ENCODE measurements at places on chromosomes 1 and 21.

DNA sequence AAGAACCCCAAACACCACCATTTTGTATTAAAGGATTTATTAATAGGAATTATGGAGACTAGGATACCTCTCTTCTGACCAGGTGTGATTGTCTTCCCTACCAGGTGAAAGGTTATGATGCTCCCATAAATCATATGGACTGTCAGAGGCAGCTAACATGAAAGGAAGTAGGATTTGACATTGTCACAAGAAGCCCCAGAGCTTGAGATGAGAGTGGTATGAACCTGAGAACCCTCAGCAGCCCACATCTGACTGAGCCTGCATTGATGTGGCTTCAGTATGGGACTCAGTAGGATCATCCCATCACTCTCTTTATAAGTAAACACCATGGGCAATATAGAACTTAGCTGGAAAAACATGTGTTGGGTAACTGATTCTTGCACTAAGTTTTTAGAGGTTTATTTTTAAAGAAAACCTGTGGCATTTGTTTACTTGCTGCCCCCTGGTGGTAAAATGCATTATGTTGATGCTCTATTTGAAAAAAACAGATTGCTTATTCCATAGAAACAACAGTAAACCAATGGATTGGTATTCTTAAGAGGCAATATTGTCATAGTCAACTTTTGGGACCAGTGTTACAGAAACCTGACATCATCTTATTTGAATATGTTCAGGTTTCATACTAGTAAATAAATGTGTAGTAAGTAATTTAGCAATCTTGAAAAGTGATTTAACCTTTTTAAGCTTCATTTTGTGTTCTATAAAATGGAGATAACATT is 16.6 kb upstream of the CACYBP start:
- DNase-seq, result peak; percentile 16

GRCh38 chr1:115056395-115056798 is 26.8 kb downstream of the TSHB start:
- DNase-seq, result no peak

GRCh38 chr1:15124362-15125100 is 29.0 kb upstream of the TMEM51 start:
- DNase-seq, result no peak

GRCh38 chr1:151001602-151002001 is 5.1 kb downstream of the MINDY1 start:
- DNase-seq, result no peak

DNA sequence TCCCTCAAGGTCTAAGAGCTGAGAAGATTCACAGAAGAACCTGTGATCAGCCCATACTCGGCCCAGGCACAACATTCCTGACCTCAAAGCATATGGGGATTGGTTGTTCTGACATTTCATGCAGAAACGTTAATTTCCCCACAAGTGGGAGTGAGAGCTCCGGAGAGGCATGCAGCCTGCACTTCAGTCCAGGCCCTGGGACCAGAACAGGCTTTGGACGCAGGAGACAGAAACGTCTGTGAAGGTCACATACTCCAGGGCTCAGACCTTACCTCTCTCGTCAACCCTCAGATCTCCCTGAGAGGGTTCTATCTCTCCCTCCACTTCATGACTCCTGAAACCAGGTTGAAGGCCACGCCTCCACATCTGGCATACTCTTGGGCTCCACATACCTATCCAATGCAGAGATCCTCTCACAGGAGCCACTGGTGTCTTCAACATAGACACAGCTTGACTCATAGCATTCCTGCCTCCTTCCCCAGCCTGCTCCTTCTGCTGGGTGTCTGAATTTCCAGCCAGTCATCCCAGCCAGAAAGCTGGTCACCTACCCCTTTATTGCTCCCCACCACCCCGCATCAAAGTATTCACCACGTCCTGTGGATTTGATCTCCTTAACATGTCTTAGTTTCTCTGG is 149.2 kb downstream of the OMA1 start:
- DNase-seq, result no peak

DNA sequence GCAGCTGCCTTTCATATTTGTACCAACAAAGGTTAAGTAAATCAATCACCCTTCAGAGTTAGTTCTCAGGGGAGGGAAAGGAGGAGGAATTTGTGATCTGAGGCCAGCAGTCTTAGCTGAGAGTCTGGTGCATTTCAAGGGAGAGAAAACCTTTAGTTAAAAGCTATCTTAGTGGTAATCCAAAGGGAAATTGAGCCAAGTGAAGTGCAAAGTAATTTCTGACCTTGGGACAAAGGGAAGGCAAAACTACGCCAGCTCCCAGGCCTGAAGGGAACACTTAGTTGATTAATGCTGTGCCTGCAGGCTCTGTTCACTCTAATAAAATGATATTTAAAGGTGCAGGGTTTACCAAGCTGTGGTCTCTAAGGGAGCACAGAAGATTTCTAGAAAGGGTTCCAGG is 23.1 kb upstream of the FMOD start:
- DNase-seq, result no peak

GRCh38 chr1:70085521-70085920 is 119.9 kb downstream of the LRRC40 start:
- no peak for DNase-seq

DNA sequence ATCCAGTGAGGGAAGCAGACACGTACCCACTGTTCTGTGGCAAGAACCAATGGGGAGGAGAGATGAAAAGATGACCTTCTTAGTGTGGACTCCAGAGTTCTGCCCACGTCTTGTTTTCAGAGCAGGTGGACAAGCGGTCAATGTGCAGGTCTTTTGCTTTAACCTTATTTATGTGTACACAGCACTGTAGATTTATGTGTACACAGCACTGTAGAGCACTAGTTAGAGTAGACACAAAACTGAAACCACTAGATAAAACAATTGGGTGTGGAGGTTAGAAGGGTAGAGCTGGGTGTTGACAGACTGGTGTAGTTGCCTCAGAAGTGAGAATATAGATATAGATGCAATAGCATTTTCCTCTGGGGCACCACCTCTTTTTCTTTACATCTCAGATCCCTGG is 150.0 kb downstream of the MAGI3 start:
- no peak for DNase-seq

DNA sequence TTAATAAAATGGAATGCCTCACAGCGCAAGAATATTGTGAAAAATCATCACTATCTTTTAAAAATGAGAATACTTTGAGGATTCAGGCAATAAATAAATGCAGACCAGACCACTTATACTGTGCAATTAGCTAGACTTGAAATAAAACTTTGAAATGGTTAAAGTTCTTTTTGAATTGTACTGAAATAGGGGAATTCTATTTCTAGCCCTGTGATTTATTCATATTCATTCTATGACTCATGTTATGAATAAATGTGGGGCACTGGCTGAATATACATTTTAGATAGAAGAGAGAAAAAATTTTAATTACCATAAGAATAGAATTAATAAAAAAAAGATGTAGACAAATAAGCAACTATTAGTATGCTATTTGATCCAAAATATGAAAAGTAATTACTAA is 16.4 kb upstream of the USP25 start:
- DNase-seq, result no peak

- DNase-seq, result peak; percentile 23
Observed at GRCh38 chr1:28582248-28582615, 9.8 kb upstream of the RAB42 start.

DNA sequence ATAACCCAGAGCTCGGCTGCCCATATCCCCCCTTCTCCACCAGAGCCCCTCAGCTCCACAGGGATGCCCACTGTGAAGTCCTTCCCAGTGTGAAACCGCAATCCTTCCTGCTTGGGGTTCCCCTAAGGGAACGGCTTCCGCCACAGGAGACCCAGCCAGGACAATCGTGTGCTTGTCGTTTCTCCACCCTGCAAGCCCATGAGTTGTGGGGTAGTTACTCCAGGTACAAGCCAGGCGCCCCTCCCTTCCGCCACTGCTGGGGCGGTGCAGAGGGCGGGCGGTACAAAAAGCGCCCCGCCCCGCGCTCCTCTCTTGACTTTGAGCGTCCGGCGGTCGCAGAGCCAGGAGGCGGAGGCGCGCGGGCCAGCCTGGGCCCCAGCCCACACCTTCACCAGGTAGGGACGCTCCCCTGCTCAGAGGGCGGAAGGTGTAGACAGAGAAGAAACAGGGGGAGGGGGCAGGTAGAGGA is at the start of gene TINAGL1:
Gene TINAGL1, plus strand, starts transcription at position 315 of the 469 bp plus-strand sequence. CDS start 634 bp downstream, outside the sequence.
- DNase-seq, result no peak

- DNase-seq, result no peak
Observed at GRCh38 chr1:202627841-202628565, 82.3 kb downstream of the SYT2 start.

- no peak for DNase-seq
Observed at GRCh38 chr1:88736633-88737248, 52.7 kb downstream of the PKN2 start.

- DNase-seq, result no peak
Observed at GRCh38 chr1:246591504-246591903, 25.2 kb downstream of the CNST start.

GRCh38 chr1:145995148-145995881 is 1.1 kb downstream of the TXNIP start:
- DNase-seq, result peak; percentile 52

DNA sequence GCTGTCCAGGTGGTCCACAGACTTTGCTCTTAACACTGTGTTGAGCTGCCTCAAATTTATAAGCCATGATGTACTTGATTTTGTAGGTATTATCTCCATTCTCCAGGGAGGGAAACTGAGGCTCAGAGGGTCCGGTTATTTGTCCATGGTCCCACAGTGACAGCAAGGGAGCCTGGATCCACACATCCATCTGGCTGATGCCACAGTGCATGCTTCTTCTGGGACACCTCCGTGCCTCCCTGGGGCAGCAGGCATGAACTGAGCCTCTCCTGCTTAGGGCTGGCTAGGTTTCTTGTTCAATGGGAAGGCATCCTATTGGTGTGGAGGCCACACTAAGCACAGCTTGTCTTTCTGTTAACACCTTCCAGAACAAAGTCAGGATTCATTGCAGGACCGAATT is 317.3 kb downstream of the AJAP1 start:
- DNase-seq, result no peak

DNA sequence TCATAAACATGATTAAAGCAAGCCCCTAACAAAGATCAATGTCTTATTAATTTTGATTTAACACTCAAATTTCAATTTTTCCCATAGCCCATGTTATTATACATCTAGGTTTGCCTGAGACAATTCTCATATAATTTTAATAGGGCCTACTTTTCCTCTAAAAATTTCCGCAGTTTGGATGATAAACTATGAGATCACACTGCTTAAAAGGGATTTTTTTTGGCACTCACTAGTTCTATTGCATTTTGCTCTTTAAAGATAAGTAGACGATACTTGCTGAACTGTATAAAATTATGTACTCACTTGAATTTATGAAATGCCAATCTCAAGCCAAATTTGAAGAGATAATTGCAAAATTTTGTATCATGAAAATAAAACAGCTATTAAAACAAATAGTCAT is 480.4 kb upstream of the ZRANB2 start:
- no peak for DNase-seq

GRCh38 chr1:205122489-205122882 is 708 bp upstream of the RBBP5 start:
- DNase-seq, result no peak

DNA sequence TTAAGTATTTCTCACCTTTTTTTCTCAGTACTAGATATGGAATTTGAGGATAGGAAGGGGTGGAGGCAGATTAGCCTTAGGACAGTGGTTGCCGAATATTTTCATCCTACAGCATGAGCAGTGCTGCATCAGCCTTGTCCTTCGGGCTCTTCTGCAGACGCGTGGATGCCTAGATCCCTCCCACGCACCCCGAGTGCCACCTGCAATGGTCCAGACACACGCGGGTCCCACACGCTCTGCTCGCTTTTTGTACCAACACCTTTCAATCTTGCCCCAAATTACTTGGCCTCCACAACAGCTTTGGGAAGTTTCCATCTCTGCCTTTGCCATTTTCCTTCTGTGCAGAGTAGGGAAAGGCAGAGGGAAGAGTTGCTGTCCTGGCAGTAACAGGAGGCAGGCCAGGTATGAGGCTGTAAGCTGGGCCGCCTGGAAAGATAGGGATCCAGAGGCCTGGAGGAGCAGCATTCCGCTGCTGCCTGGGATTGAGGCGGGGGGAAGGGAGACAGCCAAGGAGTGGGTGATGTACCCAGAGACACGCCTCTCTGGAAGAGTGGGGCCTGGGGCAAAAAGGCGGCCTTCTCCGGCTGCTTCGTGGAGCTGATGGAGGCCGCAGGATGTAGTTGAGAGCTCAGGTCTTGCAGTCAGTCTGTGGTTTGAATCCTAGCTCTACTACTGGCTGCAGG is 467.7 kb downstream of the KIF26B start:
- DNase-seq, result no peak

GRCh38 chr1:24861821-24862727 is 68.0 kb downstream of the RUNX3 start:
- no peak for DNase-seq

- no peak for DNase-seq
Observed at GRCh38 chr1:3003941-3004270, 17.4 kb upstream of the ACTRT2 start.

GRCh38 chr1:27863538-27863915 is 8.8 kb upstream of the THEMIS2 start:
- no peak for DNase-seq

DNA sequence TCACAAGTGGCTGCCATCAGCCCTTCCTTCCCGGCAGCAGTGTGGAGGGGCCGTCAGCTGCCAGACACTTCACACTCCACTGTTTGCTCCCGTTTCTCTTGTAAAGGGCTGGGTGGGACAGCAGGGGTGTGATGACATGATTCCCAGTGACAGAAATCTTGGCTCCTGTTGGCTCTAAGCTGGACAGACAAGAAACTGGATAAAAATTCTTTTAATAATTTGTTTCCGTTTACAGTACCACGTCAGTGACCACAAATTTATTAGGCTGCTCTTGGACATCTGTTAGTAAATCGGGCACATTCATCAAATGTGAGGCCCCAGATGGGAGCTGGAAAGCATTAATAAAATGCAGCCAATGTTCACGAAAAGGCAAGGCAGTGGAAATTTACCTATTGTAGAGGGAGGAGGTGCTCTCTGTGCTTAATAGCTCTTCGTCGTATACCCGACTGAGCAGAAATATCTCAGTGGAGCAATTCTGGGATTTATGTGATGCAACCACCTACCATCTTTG is 353.7 kb upstream of the GREM2 start:
- no peak for DNase-seq

DNA sequence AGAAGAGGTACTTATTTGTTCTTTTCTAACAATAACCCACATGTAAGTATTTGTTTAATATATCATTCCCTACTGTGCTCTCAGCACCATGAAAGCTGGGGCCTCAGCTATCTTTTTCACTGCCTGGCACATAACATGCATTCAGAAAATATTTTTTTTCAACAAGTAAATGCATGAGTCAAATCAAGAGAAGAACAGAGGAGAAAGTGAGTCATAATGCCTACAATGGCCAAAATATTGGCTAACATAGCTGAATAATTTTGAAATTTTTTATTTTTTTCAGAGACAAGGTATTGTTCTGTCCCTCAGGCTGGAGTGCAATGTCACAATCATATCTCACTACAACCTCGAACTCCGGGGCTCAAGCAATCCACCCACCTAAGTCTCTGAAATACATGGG is 252.2 kb upstream of the ADAMTS5 start:
- DNase-seq, result no peak

Measured in NCI-H526 treated with DMSO at 0.1 percent for 48 hours (cell line).